NCI-H1417 (cell line): ENCODE measurements at places on chromosomes 2 and 18.

DNA sequence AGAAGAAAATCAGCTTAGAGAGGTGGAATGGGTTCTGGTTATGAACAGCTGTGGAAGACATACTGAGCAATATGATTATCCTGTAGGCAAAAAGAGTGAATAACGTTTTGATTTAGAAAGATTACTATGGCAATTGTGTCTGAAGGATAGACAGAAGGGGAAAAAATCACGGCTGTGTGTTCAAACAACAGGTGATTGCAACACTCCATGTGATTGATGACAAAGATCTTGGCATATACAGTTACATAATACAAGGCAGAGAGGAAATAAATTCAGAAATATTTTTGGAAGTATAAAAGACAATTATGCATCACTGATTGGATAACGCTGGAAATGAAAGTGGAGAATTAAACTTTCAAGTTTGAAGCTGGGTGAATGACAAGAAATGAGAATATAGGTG, 58.5 kb upstream of the KCNJ3 start:
- peak; percentile 0 for DNase-seq

- DNase-seq, result peak; percentile 26
These were observed 73.9 kb upstream of the TTC27 start for GRCh38 chr2:32553829-32554432.

DNA sequence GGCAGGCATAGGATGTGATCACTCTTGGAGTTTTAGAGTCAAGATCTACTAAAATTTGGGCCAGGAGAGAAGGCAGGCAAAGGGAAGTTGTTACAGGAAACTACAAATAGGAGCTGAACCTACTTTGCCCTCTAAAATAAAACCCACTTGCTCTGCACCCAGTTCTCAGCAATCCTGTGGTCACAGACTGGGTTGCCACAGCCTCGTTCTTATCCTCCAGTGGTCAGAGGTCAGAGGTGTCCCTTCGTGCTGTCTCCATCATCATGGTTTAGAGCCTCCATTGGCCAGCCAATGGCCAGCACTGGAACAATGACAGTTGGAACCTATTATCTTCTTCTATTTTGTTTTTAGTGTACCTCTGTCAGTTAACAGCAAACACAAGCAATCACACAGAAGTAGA, 90.7 kb upstream of the TNP1 start:
- no peak for DNase-seq

DNA sequence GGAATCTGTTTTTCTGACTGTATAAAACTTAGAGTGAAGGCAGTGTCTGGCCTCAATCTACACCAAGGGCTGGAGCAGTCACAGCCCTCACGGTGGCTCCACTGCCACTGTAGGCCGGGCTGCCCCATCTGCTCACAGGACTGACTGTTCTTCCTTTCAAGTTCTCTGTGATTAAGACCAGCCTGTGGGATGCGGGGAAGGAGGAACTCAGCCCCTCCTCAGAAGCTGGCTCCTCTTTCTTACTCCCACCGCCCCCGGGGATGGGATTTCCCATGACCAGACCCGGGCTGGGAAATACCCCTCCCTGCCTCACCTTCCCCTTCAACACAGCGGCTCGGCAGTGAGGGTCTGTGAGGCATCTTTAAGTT, 106.0 kb downstream of the COPS8 start:
- no peak for DNase-seq

DNA sequence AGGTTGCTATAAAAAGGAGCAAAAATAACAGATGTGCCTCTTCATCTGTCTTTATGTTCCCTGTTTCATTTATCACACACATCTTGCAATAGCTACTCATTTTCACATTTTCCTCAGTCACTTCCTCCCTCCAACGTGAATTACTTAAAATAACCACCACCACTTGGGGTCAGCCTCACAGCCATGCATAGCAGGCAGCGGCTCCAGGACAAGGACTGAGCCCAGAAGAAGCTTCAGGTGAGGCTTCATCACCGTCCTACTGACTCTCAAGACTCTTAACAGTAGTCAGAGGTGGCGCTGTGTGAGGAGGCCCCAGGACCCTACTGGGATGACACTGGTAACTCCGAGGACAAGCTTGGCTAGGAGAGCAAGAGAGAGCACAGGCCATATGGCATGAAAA, 15.5 kb upstream of the ST8SIA5 start:
- DNase-seq, result no peak

DNA sequence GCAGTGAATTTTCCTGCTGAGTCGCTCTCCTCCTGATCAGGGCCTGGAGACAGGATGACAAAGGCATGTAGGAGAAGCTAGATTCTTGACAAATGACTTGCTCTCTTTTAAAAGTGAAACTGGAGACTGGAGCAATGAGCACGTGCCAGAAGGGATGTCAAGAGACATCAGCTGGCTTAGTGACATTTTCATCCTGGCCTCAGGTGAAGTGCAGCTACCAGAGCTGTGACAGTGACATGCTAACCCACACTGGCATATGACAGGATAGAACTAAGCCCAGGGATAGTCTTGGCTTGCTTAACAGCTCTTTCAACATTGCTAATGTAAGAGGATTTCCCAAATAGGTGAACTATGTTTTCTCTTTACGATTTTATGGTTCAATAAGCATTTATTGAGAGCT, 757.5 kb upstream of the DDX18 start:
- DNase-seq, result no peak

- no peak for DNase-seq
These were observed 59.1 kb downstream of the TSHZ1 start for GRCh38 chr18:75269696-75270095.

DNA sequence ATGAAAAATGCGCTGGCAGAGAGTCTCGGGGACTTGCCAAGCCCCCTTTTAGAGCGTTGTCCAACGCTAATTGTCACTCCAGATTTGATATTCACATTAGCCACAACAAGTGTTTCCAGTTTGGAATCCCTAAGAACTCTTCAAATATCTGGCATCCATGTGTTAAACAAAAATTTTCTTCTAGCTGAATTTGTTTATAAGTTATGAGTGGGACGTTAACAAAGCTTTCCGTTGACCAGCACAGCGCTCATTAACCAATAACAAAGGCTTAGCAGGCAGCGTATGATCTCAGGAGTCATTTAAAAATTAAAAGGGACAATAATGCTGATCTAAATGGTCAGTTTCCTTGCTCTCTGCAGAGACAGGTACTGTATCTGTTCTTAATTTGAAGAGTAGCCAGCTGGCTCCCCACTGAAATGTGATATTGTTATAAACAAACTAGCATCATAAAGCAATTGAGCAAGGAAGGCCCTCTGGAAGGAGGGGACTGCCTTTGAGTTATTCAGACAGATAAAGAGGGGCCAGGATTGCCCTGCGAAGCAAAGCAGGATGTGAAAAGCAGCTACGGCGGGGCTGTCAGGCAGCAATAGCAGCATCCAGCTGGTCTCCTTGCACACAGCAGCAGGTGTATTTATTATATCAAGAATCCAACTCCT, 337.2 kb upstream of the SALL3 start:
- peak; percentile 92 for DNase-seq

- no peak for DNase-seq
These were observed 38.5 kb upstream of the ATP9B start for GRCh38 chr18:79030680-79031079.

DNA sequence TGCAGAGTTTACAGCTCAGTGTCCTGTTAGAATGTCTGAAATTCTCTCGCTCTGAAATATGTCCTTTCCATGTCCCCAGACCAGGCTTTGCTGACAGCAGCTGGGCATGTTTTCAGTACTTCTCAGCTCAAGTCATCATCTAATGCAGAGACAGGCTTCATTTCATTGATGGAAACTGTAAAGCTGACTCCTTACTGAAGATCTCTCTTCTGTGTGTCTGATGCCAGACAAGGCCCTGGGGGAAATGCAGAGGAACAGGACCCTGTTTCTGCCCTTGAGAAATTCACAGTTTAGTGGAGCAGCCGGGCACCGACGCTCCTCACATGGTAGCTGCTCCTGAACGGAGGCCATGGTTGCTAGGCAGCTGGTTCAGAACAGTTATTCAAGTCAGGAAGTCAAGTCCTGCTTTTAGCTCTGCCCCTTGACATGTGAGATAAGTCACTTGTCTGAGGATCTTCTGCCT, 24.6 kb upstream of the FZD7 start:
- DNase-seq, result peak; percentile 4

DNA sequence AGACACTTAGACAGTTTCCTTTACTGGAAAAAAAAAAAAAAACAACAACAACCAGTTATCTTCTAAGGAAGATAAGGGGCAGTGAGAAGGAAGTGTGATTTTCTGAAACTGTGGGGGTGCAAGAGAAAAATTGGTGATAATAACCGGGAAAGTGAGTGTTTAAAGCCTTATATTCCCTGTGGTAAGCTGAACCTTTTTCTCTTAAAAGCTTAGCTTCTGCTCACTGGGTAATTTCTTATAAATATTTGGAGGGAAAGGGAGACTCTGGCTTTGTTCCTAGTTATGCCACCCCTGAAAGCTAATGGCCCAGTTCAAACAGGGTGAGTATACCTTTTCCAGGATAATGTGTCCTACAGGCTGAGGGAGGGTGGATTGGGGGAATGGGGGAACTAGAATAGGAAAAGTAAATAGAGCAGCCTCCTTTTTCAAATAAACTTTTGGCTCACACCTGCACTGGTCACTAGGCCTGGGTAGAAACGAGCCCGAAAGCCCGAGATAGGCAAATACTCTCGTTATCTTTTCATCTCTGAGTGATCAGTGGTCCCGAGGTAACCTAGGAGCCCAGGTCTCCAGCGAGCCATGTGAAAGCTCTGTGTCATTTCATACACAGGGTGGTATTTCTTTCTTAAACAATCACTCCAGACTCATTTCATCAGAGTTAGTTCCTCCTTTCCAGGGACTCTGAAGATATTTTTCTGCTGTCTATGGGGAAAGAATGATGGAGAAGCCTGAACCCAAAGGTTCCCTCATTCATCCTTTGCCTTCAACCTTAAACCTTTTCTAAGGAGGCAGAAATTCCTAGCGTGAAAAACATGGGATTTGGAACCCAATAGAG, 15.5 kb upstream of the SRBD1 start:
- DNase-seq, result peak; percentile 52

DNA sequence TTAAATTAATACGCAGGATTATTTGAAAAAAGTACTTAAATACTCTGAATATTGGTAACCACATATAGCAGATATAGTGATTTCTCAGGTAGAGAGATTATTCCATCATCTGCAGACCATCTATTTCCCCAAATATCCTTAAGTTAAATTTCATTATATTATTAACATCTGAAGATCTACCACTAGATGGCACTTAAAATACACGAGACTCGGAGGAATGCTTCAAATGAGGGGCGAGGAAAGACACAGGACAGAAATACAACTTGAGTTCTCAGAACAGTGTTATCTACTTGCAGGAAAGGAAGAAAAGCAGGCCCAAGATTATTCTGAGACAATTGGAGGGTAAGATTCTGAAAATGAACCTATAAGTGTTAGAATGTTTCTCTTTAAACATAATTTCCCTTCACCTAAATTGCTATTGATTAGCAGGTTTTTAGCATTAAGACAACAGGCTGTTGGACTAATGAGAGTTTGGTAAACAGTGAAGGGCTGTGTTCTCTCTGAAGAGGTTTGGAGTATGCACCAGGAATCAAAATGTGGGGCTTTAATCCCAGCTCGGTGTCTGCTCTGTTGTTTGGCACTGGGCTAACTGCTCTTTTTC, 76.9 kb upstream of the GCFC2 start:
- peak; percentile 79 for DNase-seq

DNA sequence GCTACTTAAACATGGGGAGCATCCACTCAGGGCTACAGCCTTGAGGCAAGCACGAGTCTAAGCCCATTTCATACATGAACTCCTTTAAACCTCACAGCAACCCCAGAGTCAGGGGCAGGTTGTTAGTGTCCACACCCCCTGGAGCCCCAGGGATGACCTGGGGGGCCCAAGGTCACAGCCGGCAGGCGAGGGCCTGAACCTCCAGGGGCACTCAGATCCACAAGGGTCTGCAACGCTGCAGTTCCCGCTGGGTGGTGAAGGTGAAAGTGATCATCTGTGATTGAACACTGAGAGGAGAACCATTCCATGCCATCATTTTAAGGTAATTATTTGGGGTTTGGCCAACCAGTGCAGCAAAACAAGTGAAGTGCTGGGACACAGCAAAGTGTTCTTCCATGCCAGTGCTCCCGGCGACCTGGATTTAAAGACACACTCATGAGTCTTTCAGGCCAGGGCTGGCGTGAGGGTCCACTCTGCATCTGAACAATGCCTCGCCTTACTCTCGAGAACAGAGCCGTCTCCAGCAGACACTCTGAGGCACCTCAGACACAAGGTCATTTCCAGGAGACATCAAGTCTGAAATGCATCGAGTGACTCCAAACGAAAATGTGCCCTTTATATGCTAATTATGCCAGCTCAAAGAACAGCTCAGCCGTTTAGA, 61.6 kb upstream of the SNTG2 start:
- no peak for DNase-seq

DNA sequence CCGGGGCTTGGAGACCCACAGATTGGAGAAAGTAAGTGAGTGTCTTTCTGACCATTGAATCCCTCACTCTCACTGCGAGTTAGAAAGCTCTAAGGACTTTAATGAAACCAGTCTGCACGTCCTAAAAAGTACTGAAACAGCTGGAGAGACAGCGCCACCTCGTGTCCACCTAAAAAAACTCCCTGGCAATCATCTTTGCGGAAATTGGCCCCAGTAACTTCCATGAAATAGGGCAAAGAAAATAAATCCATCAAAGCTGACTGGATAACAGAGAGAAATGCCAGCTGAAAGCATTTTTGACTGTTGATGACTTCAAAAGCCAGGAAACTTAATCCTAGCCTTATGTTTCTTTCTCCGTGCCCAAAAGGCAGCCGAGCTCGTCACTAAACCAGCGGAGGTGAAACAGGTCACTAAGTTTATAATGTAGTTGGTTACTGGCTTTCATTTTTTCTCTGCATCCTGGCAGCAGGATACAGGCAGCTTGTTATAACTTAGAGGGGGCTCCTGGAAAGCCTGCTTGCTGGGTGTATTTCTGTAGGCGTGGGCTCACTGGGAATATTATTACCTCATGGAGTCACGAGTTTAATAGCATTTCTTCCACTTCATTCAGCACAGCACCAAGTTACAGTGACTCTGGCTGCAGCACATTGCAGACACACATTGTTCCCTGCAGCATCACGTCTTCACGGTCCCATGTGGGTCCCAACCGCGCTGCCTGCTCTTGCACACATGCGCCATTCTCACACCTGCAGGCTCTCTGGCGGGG, 266.5 kb downstream of the HRH4 start:
- DNase-seq, result peak; percentile 73

DNA sequence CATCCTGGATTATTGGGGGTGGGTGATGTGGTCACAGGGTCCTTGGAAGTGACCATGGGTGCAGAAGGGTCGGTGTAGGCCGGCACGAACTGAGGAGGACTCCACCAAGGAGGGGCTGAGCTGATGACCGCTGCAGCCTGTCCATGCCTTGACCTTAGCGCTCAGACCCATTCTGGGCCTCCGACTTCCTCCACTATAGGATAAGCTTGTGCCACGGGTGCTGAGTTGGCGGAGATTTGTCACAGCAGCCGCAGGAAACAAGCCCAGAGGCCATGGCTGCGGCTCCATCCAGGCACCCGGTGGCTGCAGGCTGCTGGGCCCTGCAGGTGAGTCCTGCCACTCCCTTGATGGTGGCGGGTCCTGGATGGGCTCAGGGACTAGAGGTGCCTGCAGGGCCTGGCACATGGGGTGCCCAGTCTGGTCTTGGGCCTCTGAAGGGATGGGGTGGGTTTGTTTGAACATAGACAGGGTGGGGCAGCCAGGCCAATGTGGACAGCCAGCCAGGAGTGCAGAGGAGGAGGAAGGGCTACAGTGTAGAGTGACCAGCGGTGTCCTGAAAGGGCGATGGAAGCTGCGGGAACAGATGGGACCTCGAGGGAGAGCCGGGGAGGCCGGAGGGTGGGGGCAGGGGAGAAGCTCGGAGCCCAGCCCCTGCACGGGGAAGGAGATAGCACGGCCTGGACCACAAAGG, 84.8 kb downstream of the SEPTIN10 start:
- no peak for DNase-seq

- no peak for DNase-seq
These were observed 110.3 kb downstream of the EPC2 start for GRCh38 chr2:148754864-148755263.

GRCh38 chr2:191660575-191660974, 17.4 kb upstream of the NABP1 start:
- DNase-seq, result no peak
